ACHN (cell line): ENCODE measurements at places on chromosomes 5 and 9.

- no peak for DNase-seq
These were observed 204.5 kb downstream of the RGS3 start for GRCh38 chr9:113668061-113668460.

DNA sequence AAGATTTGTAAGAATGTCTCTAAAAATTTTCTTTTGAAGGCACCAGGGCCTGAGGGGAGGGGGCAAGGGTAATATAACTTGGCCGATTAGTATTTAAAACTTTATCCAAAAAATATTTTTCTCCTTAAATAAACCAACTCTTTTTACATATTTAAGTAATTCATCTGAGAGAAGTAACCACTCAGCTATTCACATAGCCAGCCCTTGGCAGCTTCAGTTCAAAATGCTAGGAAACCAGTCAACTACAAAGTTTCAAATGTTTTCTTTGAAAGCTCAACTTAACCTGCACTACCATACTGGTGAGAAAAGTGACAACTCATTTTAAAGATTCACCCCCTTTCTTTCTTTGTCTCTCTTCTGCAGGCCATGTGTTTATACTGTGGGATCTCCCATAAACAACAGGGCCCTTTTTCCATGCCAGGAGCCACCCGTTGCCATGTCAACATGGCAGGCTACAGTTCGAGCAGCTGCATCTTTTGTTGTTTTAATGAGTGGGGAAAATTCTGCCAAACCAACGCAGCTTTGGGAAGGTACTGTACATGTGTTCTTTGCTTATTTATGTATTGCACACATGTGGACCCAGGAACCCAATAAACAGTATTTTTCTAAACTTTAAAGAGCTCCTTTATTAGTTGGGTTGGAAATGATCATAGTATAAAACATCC lies 46.3 kb downstream of the AOPEP start:
- no peak for DNase-seq

- no peak for DNase-seq
These were observed 4.9 kb downstream of the TMEM171 start for GRCh38 chr5:73125289-73125688.

DNA sequence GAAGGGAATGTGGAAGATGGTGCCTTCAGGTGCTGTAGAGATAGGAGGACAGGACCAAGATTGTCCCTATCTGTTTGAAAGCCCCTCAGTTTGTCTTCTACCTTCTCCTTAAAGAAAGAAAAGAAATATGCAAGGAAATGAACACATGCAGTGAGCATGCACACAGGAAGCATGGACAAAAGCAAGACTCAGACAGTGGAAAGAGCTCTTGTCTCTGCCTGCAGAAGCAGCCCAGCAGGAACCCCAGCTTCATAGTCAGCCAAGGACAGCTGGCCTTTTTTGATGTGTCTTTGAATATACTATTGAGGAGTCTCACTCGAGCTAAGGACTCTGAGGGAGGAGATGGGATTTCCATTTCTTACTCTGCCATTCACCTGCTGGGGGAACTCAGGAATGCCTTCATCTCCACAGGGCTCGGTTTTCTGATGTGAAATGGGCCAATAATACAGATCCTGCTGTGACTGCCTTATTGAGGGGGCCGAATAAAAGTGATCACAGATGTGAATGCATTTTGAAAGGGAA lies 132.5 kb upstream of the ADRA1B start:
- DNase-seq = no peak
